ENCODE measurements at places on chromosomes 6 and 20.
A peak's percentile ranks its signal among the peaks of the same experiment; 100 is the strongest.

DNA sequence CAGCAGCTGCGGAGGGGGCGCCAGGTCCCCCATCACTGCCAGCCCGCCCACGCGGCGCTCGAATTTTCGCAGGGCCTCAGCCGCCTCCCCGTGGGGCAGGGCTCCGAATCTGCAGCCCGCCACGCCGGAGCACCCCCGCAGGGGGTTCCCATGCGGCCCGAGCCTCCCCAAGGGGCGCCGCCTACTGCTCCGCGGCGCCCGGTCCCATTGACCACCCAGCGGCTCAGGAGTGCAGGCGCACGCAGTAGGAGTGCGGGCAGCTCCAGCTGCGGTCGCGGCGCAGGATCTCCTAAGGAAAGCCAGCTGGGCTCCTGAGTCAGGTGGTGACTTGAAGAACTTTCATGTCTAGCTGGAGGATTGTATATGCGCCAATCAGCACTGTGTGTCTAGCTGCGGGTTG lies 155.3 kb upstream of the RREB1 start:
- no peak for DNase-seq

DNA sequence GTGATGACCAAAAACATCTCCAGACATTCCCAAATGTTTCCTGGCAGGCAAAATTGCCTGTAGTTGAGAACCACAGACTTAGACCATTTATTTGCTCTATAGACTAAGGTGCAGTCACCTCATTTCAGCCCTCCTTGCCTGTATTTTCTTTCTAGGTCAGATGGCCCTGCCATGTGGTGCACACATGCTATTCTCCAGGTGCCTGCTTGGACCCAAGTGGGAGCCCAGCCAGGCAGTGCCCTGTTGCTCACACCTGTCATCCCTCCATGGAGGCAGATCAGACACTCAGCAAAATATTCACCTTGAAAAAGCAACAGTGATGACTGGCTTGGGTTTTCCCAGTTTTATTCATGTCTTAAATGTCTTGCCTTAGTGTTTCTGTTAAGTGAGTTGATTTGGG lies 311.4 kb downstream of the TFAP2C start:
- DNase-seq: no peak

DNA sequence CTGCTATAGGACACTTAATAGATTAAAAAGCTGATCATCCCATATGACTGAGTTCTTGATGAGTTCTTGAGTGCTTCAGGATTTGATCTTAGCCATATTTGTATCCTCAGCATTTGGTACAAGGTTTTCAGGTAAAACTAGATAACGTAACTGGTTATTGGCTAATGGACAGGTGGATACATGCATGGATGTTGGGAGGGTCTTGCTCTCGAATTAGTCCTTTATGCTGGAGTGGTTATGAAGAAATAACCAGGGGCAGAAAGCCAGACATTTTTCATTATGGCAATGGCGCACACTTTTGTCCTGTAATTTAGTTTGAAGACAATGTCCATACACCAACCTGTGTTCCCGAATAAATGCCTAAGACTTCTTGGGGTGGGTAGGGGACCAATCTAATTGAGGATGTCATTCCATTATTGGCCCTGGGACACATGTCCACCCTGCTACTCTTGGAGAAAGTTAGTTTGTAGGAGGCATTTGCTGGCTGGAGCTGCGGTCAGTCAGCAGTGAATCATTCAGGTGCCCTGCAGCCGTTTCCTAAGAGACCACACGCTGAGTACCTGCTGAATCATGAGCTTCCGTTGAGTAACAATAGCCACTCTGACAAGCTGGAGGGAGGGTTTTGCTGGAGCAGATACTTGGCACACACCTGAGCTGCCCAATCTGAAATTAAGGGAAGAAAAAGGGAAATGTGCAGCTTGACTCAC lies 194.4 kb downstream of the FOXA2 start:
- peak; percentile 99 for DNase-seq

GRCh38 chr20:57908704-57909630 lies 199.2 kb upstream of the PMEPA1 start:
- no peak for DNase-seq

GRCh38 chr6:52523378-52524142 lies 53.3 kb downstream of the TRAM2 start:
- DNase-seq: no peak

- no peak for DNase-seq
These were observed 79.9 kb downstream of the CEBPB start for GRCh38 chr20:50270569-50270968.

- DNase-seq: no peak
These were observed 7.2 kb upstream of the PCIF1 start for GRCh38 chr20:45927071-45927878.

DNA sequence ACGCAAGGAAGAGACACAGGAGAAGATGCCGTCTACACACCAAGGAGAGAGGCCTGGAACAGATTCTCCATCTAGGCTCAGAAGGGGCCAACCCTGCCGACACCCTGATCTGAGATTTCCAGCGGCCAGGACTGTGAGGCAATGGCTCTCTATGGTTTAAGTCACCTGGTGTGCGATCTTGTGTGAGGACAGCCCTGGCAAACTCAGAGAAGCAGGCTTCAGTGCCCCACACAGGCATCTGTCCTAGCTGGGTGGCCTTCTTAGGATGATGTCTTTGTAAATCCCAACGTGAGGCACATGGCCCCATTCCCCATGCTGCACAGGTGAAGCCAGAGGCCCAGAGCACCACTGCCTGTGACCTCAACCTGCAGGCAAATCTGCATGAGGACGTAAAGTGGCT lies 87.6 kb upstream of the FRMD1 start:
- no peak for DNase-seq

- peak; percentile 48 for DNase-seq
These were observed 40.3 kb downstream of the MAP3K4 start for GRCh38 chr6:161031721-161032495.

DNA sequence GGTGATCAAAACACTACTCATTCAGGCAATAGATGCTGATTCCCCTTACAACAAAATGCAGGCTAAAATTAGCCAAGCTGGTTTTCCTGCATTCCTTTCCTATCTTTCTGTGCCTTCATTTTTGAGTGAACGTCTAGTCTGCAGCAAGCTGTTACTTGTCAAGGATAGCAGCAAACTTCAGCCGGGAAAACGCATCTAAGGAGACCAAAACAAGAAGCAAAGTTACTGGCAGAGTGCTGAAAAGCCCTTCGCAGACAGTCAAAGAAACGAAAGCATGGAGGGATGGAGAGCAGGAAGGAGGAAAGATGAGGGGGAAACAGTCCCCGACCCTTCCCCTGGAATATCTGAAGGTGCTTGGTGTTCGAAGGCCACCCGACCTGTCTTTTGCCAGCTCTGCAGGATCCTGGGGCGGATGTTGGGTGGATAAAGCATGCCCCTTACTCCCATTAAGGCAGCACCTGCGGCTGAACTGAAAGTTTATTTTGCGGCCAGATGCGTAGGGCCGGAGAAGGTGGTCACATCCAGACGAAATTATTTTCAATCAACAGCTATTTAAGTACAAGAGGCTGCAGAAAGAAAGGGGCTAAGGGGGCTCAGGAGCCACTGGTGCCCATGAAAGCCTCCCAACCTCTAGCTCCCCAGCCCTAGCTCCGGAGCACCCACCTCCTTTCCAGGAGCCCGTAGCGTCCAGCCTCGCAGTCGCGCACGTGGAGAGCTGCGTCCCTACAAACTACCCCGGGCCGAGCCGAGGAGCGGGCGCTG lies 538 bp downstream of the FERMT1 start:
- peak; percentile 87 for DNase-seq

- DNase-seq: no peak
These were observed 37.7 kb upstream of the SASH1 start for GRCh38 chr6:148304976-148305375.

DNA sequence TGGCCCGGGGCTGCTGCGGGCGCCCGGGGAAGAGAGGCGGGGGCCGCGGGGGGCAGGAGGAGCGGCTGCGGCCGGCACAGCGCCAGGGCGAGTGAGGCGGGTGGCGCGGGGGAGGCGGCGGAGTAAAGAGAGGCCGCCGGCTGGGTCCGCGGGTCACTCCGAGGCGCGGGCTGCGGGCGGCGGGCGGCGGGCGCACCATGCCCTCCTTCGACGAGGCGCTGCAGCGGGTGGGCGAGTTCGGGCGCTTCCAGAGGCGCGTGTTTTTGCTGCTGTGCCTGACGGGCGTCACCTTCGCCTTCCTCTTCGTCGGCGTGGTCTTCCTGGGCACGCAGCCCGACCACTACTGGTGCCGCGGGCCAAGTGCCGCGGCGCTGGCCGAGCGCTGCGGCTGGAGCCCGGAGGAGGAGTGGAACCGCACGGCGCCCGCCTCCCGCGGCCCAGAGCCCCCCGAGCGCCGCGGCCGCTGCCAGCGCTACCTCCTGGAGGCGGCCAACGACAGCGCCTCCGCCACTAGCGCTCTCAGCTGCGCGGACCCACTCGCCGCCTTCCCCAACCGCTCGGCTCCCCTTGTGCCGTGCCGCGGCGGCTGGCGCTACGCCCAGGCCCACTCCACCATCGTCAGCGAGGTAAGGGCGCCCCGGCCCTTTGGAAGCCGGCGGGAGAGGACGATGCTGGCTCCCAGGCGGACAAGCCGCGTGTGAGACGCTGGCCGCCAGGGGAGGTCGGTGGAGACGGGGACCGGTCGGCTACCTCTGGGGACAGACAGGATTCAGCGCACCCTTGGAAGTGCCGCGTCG lies at the start of gene SLC22A3:
Gene SLC22A3 (plus strand): TSS at position 156 of the 797 bp plus-strand sequence. CDS start 42 bp downstream, at position 198.
- DNase-seq: peak; percentile 31

DNA sequence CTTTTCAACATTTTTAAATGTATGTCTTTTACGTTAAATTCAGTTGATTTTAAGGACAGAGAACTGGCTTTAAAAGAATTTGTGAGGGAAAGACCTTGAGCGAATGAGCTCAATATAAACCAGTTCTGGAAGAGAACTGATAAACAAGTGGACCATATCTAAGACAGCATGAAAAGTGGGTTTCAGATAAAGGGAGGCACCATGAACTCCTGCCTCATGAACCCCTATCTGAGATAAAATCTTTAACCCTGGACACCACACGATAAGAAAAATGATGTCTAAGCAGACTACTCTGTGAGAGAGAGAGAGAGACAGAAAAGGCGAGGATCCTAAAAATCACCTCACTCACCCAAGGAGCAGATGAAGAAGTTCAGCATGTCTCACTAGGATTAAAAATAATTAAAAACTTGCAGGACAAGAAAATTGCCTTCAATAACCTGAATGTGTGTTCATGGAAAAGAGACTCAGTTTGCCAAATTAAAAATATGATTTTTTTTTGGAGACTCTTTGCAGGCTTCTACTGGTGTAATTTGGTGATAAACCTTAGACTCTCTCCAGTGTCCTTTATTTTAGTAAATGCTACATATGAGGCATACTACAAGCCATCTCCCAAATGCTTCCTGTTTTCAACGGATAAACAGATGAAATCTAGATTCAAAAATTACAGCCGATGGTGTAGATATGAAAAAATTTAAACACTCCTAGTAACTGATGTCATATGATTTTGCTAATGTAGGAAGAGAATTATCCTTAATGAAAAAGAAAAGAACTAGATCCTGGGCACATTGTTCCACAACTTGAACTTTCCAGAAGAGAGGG lies 299.5 kb downstream of the ADGB start:
- no peak for DNase-seq

DNA sequence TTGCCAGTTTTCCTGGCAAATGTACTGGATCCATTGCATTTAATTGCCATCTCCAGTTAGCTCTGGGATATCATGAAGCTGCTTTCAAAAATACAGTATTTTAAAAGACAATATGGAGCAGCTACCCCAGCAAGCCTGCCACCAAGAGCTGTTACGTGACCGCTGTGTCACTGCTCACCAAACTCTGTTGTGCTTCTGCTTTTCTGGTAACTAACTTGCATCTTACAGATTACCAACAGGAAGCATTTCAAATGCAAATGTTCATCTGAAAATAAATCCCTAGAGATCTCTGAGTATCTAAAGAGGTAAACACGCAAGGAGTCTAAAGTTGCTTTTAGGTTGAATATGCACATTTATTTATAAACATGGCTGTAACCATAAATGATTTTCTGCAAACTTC lies 1008.3 kb downstream of the KIF16B start:
- DNase-seq: no peak
